GM04504 (cell line): ENCODE measurements at places on chromosomes 7 and 10.

DNA sequence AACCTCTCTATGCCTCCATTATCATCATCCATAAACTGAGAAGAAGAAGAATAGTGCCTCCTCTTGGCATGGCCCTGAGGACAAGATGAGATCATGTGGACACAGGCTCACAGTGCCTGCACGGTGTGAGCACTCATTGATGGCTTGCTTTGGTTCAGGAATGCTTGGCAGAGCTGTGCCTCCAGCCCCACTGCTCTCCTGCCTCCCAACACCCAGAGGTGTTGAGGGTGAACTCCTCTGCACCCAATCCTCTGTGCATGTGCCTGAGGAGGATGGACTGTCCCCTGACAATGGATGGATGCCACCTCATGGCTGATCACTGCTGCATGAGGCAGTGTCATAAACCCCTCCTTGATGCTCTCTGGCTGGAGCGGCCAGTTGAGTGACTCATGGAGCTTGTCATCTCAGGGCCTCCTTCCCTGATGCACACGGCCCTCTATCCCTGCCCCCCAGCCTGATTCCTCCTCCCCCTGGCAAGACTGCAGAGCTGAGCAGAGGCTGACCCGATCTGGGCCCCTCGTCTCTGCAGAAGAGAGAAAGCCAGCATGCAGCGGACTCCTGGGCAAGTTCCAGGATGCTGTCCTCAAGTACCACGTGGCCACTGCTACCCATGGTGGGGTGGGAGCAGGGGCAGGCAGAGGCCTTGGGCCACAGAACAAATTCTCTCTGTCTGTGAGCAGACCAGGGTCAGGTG is 136.3 kb downstream of the KCNMA1 start:
- DNase-seq, result peak; percentile 83

DNA sequence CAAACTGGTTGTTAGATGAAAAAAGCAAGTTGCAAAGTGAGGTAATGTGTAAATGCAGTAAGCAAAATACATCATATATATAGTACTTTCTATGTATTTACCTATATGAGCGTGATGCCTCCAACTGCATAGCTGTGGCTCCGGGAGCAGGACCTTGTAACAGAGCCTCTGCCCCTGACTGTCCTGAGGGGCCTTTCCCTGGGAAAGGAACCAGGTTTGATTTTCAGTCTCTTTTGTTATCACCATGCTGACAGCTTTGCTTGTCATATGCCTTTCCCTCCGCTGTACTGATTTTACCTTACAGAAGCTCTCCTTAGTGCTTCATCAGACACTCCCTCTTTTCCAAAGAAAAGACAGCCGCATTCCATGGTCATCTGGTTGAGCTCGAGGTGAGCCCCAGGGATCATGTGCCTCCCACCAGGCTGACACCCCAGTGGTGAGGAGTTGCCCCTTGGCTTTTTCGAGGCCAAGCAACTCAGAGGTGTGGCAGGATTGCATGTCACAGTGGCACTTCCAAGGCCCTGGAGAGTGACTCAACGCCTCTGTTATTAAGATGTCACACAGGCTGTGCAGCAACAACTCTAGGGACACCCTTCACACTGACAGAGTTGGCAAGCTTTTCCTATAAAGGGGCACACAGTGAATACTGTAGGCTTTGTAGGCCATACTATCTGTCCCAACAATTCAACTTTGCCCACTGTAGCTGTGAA is 78.9 kb downstream of the ALOX5 start:
- DNase-seq, result no peak

DNA sequence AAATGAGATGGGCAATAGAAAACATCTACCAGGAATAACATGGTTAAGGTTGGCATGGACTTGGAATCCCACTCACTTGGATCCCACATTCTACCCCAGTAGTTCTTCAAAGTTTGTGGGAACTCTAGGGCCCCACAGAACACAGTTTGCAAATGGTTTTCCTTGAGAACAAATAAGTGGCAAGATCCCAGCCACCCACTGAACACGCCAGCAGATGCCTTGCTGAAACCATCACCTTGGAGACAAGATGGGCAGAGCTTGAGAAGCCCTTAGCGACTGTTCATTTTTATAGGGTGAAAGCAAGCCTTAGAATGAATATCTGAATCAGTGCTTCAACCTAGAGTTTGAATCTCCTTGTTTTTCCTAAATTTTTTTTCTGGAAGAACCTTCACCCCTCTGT is 349.1 kb downstream of the RPS24 start:
- DNase-seq, result no peak

DNA sequence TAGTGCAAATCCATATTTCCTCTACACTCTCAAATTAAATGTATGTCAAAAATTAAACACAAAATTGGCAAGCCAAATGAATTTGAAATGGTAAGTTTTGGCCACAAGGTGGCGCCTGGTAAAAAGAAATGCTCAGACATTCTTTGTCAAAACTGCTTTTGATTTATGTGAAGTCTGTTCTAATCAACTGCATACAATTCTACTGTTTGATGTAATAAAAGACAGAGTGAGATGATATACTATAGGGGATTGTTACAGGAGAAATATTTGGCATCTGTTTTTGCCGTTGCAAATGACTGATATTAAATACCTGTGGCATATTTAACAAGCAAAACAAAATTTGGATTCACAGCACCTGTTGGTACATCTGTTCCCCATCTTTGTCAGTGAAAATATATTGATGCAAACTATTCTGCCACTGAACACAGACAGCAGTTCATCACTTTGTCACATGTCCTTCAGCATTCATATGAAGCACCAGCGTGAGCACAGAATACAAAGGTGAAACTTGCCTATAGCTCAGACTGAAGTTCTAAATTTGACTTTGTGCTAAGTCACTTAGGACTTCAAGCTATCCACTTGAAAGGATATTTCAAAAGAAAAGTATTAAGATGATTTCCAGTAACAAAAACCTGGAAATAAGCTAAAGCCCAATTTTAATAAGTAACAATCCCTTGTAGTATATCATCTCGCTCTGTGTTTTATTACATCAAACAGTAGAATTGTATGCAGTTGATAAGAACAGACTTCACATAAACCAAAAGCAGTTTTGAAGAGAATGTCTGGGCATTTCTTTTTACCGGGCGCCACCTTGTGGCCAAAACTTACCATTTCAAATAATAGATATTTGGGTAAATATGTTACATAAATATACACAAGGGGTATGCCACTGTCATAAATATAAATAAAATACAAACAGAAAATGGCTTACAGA is 10.2 kb upstream of the CH25H start:
- DNase-seq, result no peak

DNA sequence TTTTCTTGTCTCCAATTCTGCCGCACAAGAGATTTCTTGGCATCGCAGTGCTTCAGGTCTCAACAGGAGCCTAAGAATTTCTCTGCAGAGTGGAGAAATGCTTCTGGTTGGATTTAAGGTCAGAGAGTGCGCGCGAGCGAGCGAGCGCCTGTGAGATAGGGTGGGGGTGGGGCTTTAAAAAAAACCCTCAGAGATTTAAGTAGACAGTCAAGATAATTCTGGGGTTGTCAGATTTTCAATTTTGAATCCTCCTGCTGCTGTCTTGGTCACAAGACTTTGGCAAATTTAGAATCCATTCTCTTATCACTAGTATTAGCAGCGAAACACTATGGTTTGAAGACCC is 49.7 kb downstream of the CPEB3 start:
- peak; percentile 3 for DNase-seq

DNA sequence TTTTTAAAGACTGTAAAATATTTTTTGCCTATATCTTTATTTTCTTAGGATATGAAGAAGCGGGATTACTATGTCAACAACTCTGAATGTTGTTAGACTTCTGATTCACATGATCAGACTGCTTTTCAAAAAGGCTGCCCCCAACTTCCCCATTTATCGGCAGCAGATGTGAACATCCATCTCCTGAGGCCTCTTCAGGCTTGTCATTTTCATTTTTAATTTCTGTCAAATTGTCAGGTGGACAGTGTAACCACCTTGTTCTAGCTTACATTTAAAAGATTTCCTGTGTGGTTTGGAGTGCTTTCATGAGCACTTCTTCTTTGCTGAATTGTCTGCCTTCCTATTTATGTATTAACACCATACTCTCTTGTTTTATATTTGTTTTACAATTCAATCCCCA is 78.8 kb upstream of the GSDME start:
- no peak for DNase-seq

GRCh38 chr7:117134411-117134810 is 181.1 kb downstream of the ST7 start:
- DNase-seq, result no peak

GRCh38 chr7:22628112-22628511 is 98.9 kb upstream of the IL6 start:
- no peak for DNase-seq

GRCh38 chr10:68371604-68372003 is 35.5 kb downstream of the RUFY2 start:
- no peak for DNase-seq

- DNase-seq, result peak; percentile 52
These were observed 29.2 kb upstream of the AP5Z1 start for GRCh38 chr7:4745971-4746919.

DNA sequence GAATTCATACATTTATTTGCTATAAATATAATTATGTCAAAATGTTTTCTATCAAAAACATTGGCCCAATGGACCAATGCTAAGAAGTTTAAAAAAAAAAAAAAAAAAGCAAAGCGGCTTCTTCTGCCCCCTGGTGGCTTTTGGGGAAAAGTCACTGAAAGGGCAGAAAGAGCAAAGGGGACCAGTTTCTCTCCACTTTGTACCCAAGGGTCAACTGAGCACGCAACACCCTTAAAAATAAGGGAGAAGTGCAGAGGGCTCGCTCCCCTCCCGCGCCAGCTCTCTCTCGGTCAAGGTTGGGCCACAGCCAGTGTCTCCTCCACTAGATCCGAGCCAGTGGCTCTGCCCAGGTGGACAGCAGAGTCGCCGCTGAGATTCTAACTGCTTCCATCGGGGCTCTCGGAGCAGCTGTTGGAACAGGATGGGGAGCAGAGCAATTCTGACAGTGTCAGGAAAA is 136.4 kb upstream of the FGFR2 start:
- DNase-seq, result no peak

DNA sequence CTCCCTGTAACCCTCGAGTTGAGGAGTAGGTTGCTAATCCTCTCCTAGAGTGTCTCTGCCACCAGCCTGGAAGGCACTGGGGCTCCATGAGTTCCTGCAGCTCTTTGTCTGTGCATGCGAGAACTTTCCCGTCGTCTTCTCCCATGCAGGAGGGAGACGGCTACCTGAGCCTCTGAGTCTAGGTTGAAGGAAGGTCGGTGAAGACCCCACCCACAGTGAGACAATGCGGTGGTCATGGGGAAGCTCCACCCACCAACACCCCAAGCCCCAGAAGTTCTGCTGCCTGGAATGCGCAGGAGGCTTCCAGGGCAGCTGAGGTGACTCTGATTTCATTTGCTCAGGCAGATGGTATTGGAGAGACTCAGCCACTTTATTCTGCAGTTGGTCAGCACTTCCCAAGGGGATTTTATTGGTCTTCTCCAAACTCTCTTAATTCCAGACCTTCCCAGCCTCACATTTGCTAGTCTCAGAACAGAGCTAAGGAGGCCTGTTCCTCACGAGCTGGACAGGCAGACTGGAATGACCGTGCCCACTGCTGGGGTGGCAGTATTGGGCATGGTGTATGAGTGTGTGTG is 36.5 kb downstream of the PTPRE start:
- no peak for DNase-seq

DNA sequence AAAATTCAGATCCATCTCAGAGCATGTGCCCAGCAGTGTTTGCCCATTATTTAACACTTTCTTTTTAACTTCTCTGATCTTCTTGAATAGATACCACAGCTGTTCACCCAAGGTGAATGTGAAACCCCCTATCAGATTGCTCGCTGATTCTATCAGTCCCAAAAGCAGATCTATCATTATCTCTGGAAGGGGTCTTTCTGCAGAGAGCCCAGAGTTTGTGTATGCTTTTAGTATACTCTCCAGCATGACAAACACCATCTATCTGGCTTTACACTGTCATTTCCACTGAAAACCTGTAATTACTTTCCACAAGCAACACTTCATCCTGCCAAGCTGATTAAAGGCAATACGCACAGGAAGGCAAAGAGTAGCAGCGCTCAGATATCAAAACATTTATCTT is 168.2 kb downstream of the CACNA2D1 start:
- no peak for DNase-seq

GRCh38 chr10:48550977-48551376 is 53.9 kb downstream of the ARHGAP22 start:
- DNase-seq, result no peak

- no peak for DNase-seq
These were observed 90.0 kb downstream of the PLXNA4 start for GRCh38 chr7:132486274-132486610.

GRCh38 chr10:78038105-78038504 is 4.4 kb downstream of the RPS24 start:
- no peak for DNase-seq

GRCh38 chr7:18157233-18157632 is 129.6 kb upstream of the PRPS1L1 start:
- DNase-seq, result no peak

GRCh38 chr7:156907656-156908055 is 14.7 kb upstream of the LMBR1 start:
- peak; percentile 77 for DNase-seq

DNA sequence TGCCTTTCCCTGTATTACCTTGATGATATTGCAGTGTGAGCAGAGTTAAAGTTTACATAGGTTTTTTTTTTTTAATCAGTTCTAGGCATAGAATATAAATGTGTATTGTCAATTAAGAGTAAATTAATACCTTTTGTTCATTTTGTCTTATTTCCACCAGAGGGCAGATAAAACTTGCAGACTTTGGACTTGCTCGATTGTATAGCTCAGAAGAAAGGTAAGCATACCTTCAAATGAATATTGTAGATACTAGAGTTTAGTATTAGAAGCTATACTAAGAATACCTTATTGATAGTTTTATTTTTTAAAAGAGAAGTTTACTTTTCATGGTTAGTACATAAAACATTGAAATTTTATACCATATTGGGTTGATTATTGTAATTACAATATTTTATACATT is 86.8 kb downstream of the MPLKIP start:
- no peak for DNase-seq

DNA sequence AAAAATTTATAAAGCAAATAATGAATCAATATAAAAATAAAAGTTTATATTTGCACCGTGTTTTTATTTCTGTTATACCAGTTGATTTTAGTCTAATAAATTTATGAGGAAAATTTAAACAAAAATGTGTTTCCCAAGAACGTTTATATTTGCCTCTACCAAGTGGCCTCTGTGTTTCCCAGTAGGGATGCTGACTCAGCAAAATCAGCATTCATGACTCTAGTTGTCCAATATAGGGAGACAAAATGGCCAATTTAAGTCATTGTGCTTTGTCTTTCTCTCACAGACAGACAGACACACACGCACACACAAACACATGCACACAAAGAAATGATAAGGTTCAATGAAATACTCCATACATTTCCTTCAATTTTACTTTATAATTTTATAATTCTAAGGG is 942.5 kb upstream of the ZWINT start:
- DNase-seq, result no peak

- no peak for DNase-seq
These were observed 568 bp downstream of the MGAM2 start for GRCh38 chr7:142112086-142112485.

- no peak for DNase-seq
These were observed 30.0 kb upstream of the AP5Z1 start for GRCh38 chr7:4745265-4745919.

GRCh38 chr7:102912742-102913141 is at the start of gene LRRC17:
Gene LRRC17 (plus strand): TSS chr7:102913000. CDS start chr7:102933914, 20,914 bp downstream.
- peak; percentile 47 for DNase-seq

- no peak for DNase-seq
These were observed 11.0 kb upstream of the PCLO start for GRCh38 chr7:83173664-83174063.
